ENCODE measurements at places on chromosomes 1 and 21.

- no peak for DNase-seq
Measured at GRCh38 chr1:20484519-20485462, 1.2 kb downstream of the CAMK2N1 start.

DNA sequence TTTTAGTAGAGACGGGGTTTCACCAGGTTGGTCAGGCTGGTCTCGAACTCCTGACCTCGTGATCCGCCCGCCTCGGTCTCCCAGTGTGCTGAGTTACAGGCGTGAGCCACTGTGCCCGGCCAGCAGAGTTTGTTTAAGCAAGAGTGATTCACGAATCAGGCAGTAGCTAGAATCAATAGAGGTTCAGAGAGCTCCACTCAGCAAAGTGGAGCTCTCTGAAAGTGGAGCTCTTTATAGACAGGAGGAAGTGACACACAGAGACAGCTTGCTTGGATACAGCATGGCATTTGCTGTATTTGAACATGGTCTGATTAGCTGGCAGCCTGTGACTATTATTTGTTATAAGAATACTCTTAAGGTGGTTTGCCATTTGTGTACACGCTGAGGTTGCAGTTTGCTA is 27.1 kb upstream of the CD34 start:
- no peak for DNase-seq

GRCh38 chr21:44730028-44730395 is 18.6 kb upstream of the TSPEAR start:
- DNase-seq: no peak

- no peak for DNase-seq
Measured at GRCh38 chr1:97254731-97255463, 533.3 kb downstream of the PTBP2 start.

DNA sequence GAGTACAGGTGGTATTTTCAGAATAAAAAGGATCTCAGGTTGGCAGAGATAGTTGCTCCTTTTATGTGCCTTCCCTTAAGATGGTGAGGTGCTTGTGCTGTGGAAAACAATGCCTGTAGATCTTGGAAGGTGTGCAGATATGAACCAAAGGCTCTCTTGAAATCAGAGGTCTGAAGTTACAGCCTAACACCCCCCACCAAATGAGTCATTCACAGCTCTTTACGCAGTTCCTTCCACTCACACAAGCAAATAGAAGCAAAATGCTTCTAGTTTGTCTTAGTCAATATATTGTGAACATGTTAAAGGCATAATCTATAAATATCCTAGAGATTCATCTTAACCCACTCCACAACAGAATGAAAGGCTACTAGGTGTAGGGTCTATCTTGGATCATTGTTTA is 128.9 kb upstream of the NR5A2 start:
- DNase-seq: no peak

All from T-helper 2 cell (primary cell).